ENCODE measurements at places on chromosomes 16 and 17.

GRCh38 chr16:17559394-17559793 is 88.6 kb upstream of the XYLT1 start:
- DNase-seq: no peak

DNA sequence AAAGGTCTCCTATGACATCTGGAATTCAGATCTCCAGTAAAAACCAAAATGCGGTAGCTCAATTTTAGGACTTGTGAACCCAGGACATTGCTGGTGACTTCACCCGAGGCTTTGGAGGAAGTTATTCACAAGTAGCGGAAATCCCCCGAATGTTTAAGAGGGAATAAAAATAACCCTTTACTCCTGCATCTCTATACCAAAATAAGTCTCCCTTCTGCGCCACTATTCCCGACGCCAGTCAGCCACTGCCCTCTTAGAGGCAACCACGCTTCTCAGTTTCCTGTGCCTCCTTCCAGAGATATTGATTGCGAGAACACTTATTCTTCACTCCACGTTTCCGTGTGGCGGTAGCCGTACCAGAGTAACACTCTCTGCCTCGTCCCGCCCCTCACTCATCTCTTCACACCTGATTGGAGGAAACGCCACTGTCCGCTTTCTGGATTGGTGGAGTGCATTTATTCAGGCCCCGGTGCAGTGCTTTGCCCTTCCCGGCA is 27.4 kb downstream of the EMP2 start:
- no peak for DNase-seq

DNA sequence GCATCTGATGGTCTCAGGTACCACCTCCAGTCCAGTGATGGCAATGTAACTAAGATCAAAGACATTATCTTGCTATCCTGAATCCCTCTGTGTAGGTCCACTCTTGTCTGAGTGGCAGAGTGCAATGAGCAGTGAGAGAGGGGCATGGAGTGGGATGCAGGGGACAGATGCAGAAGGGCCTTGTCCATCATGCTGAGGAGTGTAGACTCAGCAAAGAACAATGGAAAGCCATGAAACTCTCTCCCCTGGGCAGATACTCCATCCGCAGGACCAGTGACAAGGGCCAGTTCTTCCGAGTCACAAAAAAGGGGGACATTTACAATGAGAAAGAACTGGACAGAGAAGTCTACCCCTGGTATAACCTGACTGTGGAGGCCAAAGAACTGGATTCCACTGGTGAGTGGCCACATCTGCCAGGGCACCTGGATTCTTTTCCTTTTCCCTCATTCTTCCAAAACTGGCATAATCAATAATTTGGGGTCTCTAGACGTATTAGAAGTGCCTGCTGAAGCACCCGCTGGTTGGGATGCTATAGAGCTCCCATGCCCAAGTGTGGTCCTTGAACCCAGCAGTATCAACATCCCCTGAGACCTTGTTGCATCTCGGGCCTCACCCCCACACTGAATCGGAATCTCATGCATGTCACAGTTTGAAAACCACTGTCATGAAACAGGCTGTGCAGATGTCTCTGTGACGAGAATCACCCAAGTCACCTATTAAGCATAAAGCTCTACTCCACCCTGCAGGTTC is 29.5 kb downstream of the CDH5 start:
- no peak for DNase-seq

DNA sequence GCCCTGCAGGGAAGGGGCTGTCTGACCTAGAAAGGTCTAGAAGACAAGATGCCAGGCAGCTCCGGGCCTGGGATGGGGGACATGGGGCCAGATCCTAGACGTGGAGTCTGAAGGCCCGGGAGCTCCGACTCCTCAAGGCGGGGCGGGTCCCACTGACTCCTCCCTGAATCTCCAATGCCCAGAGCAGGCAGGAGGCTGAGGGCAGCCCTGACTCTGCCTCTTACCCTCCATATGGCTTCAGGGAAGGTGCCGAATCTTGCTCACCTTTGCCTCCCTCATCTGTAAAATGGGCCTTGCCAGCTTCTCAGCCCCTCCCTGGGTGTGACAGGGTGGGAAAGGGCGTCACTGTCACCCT is 14.8 kb downstream of the VASN start:
- no peak for DNase-seq

- peak; percentile 15 for DNase-seq
Measured at GRCh38 chr17:71959154-71959553, 161.7 kb upstream of the SOX9 start.

DNA sequence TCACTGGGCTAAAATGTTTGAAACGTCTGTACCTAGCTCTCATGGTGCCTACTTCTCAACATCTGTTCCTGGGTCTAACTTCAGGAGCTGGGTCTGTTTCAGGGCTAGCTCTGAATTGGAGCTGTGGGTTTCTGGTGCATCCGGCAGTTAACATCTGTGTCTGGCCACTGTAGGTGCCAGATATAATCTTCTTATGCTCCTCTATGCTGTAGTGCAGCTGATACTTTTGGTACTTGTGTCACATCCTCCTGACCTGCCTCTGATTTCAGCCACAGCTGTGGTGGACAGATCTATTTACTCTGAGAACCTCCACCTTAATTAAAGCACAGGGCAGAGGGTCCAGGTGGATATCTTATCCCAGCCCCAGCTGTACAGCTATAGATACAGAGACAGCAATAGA is 496.5 kb upstream of the CDH11 start:
- no peak for DNase-seq

DNA sequence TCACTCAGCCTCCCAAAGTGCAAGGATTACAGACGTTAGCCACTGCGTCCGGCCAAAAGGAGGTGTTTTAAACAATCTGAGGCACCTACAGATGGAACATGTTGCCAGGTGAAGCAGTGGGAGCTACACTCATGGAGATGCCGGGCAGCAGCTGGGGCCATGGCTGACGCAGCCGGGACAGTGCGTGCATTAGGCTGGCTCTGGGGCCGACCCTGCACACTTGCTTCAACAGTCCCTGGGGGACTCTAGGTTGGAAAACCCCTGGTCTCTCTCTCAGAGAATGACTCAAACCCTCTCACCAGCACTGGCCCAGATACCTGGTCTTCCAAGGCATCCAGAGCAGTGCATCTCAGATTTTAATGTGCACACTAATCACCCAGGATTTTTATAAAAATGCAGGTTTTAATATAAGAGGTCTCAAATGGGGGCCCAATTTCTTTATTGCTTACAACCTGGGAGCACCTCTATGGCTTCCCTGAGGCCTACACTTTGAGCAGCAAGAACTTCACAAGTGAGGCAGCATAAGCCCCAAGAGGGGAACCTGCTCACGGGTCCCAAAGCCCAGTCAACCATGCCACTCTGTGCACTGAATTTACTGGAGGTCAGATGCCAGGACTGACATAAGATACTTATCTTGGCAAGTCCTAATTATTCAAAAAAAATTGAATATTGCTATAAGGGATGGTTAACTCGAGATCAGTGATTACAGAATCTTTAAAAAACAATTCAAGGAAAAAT is 70.8 kb upstream of the TRAP1 start:
- no peak for DNase-seq

GRCh38 chr17:33171931-33172330 is 121.2 kb downstream of the ASIC2 start:
- DNase-seq: no peak

GRCh38 chr17:42101513-42102292 is 3.4 kb upstream of the ZNF385C start:
- DNase-seq: peak; percentile 46

- no peak for DNase-seq
Measured at GRCh38 chr17:41906465-41907184, 12.1 kb downstream of the ACLY start.

DNA sequence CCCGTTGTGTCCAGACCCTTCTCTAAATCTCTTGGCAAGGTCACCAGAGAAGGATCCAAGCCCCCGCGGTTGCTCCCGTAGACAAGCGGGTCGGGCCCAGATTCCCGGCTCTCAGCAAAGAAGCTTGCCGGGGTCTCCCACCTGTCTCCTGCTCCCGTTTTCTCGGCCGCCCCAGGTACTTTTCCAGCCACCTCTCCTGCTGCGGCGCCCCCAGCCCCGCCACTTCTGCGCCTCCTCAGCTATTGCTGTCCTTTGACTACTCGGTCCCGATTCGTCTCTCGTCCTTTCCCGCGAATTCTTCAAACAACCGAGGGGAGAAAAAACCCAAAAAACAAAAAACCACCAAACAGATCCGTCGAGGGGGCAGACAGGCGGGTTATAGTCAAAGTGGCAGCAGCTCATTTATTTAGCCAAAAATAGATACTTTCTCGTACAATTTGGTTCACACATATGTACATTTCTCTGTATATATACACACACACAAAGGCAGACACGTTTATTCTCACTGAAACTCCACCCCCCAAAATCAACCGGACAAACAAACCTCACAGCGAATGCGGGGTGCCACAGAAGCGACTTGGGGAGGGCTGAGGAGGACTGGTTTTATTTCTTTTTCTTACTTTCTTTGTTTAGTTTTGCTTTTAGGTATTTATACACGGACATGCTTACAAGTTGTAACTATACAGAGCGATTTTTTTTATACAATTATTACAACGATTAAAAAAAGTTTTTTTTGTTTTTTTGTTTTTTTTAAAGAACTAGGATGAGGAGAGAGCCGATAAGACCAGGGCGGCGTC is 3.5 kb downstream of the IRX3 start:
- DNase-seq: no peak

GRCh38 chr16:56625943-56626654 is 518 bp downstream of the MT1E start:
- no peak for DNase-seq

GRCh38 chr16:7330709-7331108 is 1.9 kb upstream of the RBFOX1 start:
- no peak for DNase-seq

- DNase-seq: no peak
Measured at GRCh38 chr16:89006036-89006752, 29.2 kb upstream of the CBFA2T3 start.

DNA sequence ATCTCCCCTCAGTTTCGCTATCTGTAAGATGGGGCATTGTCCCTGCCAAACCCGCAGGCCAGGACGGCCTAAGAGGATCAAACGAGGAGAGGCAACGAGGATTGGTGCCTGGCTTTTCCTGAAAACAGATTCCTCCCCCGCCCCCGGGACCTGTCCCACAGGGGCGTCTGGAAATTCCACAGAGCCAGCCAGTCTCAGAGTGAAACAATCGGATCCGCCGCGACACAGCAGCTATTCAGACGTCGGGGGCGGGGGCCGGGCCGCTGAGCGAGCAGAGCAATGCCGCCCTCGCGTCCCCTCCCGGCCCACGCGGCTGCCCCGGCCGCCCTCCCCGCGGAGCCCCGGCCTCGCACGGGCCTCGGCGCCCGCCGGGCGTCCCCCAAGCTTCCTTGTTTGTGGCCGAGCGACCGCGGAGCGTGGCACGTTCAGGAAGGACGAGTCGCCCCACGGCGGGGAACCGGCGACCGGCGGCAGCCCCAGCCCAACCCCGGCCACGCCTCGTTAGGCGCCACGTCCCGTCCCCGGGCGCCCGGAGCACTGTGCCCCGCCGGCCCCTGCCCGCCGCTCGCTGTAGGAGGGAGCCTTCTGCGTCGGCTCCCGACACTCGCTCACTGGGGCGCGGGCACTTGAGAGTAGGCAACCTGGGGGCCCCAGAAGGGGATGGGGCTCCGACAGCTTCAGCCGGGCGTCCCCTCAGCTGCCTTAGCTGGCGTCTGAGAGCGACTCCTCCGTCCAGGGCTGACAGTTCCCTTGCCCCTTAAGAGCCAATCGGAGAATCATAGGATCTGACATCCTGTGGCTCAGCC is 29.6 kb upstream of the PHOSPHO1 start:
- DNase-seq: peak; percentile 21

- no peak for DNase-seq
Measured at GRCh38 chr16:52705122-52705521, 158.2 kb upstream of the TOX3 start.

DNA sequence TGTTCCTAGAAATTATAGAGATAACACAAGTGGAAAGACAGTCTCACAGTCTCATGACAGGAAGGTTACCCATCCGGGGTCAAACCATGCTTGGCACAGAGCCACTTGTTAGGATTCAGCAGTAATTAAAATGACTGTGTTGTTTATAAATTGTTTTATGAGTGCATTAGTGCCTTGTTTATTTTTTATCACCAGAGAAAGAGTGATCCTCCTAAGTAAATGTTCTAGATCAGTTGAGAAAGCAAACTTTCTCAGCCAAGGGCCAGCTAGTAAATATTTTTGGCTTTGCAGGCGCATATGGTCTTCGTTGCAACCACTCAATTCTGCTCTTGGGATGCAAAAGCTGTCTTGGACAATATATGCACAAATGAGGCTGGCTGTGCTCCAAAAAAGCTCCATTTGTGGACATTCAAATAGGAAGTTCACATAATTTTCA is 253.9 kb upstream of the CACNG5 start:
- DNase-seq: no peak

DNA sequence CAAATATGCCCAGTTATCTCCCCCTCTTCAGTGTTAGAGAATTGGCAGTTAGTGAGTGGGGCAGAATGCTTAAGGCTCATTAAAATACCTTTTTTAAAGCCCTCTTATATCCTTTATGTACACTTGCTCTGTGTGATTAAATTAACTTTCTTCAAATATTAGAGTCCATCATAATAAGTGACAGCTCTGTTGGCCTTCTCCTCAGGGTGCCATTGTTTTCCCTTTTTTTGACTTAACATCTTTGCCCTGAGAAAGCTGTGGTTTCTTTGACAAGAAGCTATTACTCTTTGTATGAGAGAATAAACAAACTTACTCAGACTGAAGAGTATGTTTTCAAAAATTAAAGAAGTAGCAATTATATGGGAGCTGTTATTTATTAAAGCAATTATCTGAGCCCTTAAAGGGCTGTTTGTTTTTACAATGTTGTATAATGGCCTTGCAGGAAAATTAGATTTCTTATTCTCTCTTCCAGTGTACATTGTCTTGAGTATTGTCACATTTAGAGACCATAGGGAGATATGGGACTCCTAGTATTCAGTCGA is 13.4 kb downstream of the RBBP6 start:
- DNase-seq: no peak

GRCh38 chr17:11493936-11494335 is 104.3 kb upstream of the DNAH9 start:
- DNase-seq: no peak

- DNase-seq: peak; percentile 26
Measured at GRCh38 chr17:38898812-38899348, 26.5 kb upstream of the LASP1NB start.

DNA sequence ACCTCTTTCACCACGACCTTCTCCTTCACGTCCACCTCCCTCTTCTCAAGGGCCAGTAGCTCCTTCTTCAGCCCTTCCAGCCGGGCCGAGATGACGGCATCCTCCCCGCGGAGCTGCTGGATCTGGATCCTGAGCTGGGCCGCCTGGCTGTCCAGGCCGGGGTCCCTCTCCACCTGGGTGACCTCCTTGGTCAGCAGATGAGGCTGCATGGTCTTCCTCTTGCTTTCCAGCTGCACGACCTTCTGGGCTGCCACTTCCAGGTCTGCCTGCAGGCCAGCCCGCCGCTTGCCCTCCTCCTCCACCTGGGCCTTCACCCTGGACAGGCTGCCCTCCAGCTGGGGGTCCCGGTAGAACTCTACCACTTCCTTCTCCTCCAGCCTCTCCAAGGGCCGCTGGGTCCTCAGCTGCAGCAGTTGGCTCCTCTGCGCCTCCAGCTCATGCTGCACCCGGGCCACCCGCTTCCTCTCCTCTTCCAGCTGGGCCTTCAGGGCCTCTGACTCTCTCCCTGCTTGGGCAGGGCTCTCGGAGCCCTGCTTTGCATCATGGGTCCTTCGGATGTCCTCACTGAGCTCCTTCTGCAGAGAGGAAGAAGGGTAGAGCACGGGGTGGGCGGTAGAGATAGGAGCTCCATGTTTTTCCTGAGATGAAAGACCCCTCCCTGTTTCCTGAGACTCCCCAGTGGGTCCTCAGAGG is 9.5 kb downstream of the CDK3 start:
- no peak for DNase-seq

Measured in renal cortical epithelial cell (primary cell).